ENCODE measurements at places on chromosomes 16 and 17.

- no peak for DNase-seq
Measured at GRCh38 chr16:13377143-13377542, 475.7 kb downstream of the SHISA9 start.

DNA sequence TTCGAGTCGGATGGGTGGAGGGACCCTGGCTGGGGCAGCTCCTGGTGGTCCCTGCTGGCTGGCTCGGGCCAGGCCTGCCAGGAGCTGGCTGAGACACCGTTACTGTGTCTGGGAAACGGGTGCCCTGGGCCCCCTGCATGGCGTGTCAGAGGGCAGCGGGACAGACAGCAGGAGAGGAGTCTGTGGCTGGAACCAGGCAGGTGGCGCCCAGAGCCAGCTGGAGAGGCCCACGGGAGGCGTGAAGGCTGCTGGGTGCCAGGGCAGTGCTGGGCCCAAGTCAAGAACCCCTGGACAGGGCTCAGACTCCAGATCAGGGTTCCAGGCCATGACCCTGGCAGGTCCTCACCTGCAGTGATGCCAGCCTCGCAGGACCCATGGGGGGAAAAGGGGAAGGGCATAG lies 16.6 kb downstream of the SOX8 start:
- no peak for DNase-seq

DNA sequence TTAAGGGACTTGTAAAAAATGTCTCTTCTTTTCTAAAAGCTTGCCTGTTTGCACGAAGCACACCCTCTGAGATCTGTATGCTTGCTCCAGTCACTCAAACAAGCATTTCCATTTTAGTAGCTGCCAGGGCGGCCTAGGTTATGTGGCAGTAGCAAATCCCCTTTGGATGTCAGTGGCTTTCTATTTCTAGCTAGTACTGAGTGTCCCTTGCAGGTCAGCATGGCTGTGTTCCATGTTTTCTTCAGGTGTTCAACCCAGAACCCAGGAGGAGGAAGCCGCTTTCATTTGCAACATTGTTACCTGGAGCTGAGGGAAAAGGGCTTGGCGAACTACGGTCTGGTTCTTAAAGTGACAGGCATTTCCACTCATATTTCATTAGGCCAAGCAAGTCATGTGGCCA lies 36.4 kb downstream of the FOXL1 start:
- no peak for DNase-seq

GRCh38 chr17:58516644-58517377 lies 2.4 kb upstream of the MTMR4 start:
- DNase-seq = no peak

- DNase-seq = no peak
Measured at GRCh38 chr17:33052856-33053255, 61.2 kb downstream of the SPACA3 start.

- no peak for DNase-seq
Measured at GRCh38 chr16:4511441-4512082, 27.0 kb downstream of the CDIP1 start.

DNA sequence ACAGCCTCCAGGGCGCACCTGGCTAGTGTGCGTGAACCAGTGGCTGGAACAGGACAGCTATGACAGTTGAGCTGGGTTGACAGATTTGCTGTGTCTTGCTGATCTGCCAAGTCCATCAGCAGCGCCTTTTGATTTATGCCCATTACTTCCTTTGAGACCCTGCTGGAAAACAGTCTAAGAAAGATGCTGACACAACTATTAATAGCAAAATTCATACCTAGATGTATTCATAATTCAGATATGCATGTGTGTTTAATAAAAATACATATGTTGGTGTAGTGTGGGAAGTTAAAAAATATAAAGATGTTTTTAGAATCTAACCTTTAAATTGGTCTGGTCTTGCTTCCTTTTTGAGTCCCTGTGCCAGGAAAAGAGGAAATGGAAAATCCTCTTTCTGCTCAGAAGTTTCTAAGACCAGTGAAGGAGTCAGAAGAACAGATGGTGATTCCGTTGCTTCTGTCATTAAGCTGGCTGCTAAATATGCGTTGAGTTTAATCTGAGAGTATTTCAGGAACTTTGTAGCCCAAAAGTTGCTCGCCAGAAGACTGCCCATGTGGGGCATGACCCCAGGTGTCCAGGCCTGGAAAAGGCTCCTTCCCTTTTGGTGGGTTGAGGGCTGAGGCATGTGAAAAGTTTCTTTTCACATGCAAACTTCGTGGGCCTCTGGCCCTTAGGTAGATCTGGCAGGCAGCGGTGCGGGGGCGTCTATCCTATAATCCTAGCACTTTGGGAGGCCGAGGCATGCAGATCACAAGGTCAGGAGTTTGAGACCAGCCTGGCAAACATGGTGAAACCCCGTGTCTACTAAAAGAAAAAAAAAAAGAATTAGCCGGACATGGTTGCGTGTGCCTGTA lies 40.0 kb upstream of the ENDOV start:
- DNase-seq = no peak

- no peak for DNase-seq
Measured at GRCh38 chr17:42809250-42809649, 10.6 kb downstream of the CNTD1 start.

DNA sequence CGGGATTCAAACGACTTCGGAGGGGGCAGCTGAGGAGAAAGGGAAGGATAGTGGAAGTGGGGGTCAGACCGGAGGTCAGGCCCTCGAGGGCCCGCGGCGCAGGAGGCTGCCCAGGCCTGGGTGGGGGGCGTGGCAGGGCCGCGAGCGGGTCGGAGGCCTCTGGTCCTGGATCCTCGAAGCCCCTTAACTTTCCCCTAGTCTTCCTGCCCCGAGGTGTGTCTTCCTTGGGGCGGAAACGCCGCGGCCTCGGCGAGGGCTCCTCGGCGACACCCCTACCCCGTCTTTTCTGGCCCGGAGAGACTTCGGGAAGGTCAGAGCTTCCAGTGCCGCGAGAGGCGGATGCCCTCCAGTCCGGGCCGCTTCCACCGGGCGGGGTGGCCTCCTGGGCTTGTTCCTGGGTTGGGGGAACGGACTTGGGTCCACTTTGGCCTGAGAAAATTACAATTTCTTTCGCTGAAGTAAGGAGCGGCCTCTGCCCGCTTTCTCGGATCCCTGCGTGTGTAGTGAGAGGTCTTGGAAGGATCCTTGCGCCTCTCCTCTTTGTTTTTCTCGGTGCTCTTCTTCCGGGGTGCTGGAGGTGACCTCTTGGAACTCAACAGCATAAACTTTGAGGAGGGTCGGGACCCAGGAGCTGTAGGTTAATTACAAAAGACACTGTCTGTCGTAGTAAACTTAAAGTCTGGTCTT lies 491 bp downstream of the IST1 start:
- DNase-seq = no peak

DNA sequence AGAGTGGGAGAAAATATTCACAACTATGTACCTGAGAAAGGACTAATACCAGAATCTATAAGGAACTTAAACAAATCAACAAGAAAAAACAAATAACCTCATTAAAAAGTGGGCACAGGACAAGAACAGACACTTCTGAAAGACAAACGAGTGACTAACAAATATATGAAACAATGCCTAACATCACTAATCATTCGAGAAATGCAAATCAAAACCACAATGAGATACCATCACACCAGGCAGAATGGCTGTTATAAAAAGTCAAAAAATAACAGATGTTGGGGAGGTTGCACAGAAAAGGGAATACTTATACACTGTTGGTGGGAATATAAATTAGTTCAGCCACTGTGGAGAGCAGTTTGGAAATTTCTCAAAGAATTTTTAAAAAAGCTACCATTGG lies 83.5 kb upstream of the WSCD1 start:
- DNase-seq = no peak

GRCh38 chr16:66264311-66265047 lies 102.0 kb upstream of the CDH5 start:
- DNase-seq = no peak

- no peak for DNase-seq
Measured at GRCh38 chr16:30079480-30079879, 3.7 kb downstream of the PPP4C start.

DNA sequence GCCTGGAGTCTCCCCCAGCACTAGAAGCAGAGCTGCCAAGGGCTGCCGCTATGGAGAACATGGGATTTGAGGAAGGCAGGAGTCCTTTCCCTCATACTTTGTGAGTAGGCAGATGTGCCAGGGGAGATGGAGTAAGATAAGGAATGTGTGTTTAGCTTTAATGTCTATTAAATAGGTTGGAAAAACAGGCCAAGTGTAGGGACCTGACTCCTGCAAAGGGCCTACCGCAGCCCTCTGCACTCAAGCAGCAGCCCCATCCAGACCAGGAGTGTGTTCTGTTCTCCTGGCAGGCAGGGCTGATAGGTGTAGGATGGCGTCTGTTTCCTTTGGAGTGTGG lies 1.8 kb upstream of the MIF4GD start:
- DNase-seq = no peak

DNA sequence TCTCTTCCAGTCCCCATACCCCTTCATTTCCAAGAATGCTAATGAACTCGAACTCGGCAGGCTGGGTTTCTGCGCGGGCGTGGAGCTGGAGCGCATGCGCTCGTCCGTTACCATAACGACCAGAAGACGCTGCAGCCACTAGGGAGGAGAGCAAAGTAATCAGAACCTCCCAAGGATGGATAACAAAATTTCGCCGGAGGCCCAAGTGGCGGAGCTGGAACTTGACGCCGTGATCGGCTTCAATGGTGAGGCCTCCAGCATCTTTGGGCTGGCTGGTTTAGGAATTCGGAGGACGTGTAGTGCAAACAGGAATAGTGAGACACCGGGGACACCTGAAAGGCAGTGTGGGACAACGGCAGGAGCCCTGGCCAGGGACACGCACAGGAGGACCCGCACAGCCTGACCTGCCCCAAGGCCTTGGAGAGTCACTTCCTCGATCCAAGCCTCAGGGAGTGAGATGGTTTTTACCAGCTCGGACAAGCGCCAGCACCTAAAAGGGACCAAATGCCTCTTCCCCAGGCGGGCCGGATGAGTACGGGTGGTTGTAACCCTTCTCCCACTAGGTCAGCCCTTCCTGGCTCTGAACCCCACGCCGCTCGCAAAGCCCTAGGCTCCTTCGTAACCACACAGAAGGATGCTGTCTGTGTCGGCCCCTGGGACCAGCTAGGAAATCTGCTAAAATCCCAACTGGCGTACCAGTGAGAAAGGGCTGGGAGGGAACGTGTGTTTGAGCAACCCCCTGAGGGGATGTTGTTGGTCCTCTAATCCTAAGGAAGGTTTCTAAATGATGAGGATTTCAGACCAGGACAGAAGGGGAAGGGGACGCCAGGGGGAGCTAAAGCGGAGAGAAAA lies at the start of gene CFAP52:
Gene CFAP52 (plus strand): TSS at position 122 of the 852 bp plus-strand sequence. CDS start 54 bp downstream, at position 176.
- peak; percentile 64 for DNase-seq

All from T-helper 9 cell (primary cell).